ENCODE measurements at places on chromosomes 6 and 20. TPM values are rescaled to one million over a fixed set of nuclear protein-coding genes. Genes with fewer than 3 reads are reported as not detected.

DNA sequence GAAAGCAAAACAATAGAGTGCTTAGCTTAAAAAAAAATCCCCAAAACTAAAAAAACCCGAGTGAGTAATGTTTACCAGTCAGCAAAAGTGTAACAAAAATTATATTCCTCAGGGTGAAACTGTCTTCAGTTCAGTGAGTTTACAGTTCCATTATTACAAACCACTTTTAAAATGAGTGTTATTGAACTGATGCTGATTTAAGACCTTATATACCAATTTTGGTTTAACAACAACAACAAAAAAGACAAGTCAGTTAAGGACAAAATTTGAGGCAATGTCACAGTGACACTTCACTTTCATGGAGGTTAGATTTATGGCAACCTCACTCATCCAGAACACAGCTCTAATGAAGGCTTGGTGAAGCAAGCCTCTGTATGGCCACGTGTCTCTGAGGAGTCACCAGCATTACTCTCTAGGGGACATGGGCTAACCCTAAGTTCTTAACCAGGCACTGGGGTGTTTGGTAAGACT lies 630.8 kb downstream of the PHF3 start:
- no peak for DNase-seq

- no peak for DNase-seq
Measured at GRCh38 chr6:150907383-150907782, 41.9 kb downstream of the MTHFD1L start.

TSPO2 gene
- total RNA-seq = not detected

PHACTR1 gene
- 15.4 TPM for total RNA-seq

- DNase-seq = no peak
Measured at GRCh38 chr20:10129749-10130148, 88.9 kb upstream of the SNAP25 start.

RPN2 gene
- total RNA-seq = 138 TPM
